SJSA1 (cell line): ENCODE measurements at places on chromosomes 3 and 15.
A peak's percentile ranks its signal among the peaks of the same experiment; 100 is the strongest.

- DNase-seq, result no peak
Measured at GRCh38 chr15:69727121-69727924, 274.7 kb downstream of the RPLP1 start.

DNA sequence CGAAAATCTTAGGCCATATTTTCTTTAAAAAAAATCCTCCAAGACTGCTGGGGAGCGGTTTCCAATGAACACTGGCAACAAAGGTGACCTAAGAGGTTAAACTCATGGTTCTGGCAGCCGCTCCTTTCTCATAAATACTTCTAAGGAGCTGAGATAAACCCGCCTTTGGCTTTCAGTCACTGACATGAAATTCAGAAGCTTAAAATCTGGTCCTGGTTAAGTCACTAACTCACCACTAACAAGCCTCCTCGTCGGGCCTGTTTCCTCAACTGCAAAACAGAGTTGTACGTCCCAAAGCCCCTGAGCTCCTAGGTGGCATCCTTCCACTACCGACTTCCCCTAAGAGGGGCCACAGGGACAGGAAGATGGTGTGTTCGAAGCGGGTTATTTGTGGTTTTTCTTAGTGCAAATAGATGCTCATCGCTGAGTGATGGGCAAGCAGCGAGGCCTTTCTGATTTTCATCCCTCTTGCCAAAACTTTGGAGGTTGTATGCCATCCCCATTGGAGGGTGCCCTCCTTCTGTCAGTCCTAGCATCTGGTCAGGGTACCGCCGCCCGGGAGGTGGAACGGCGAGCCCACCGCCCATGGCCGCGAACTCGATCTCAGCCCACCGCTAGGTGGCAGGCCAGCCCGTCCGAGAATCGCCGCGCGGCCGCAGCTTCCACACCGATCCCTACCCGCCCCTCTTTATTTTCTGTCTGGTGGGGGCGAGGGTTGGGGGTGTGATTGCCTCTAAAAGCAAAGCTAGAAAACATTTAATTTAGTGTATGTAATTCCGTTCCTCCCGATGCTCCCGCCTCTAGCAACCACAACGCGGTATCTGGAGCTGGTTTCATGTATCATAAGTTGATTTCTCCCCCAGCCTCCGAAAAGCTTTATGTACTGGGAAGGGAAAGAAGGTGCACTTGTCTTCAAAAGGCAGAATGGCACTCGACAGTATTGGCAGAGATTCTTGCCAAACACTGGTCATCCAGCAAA is 4.6 kb downstream of the BCL6 start:
- peak; percentile 55 for DNase-seq

GRCh38 chr3:7630351-7630911 is 769.5 kb downstream of the GRM7 start:
- peak; percentile 14 for DNase-seq

- peak; percentile 15 for DNase-seq
Measured at GRCh38 chr15:29183071-29183831, 86.4 kb downstream of the NSMCE3 start.

- no peak for DNase-seq
Measured at GRCh38 chr15:49248291-49248690, 78.2 kb downstream of the GALK2 start.

DNA sequence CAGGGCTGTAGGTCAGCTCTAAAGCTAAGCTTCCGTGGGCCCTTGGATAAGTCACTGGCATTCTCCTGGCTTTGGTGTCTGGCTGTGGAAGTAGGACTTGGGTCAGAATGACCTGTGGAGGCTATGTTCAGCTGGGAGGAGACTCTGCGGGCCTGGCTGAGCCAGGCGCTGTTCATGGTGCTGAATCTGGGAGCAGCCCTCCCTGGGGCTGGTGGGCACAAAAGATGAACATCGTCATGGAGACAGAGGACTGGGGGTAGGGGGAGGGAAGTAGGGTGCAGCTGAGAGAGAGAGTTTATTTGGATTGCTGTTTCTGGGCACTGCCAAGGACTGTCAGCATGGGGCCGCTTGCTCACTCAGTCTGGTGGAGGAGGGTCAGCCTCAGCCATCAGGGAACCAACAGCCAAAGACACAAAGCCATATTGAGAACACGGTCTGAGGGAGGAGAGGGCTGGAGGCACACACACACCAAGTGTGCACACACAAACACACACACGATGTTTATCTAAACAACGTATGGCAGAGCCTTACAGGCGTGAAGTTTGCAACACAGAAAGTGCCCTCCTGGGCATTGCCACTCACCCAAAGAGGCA is 120.7 kb upstream of the LINGO1 start:
- DNase-seq, result no peak

DNA sequence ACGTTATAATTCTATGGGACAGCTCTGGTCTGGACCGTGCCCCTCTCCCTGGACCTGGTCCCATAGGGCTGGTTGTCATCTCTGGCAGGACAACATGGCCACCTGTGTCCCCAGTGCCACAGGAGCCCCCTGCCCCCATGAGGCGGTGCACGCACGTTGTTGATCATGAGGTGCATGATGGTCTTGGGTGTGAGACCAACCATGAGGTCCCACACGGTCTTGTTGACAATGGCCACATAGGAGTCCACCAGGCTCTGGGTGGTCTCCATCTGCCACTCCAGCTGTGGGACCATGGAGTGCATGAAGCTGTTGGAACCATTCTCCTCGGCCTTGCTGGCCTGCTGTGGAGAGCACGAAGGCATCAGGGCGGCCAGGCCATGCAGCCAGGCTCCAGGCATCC is 19.7 kb downstream of the GOLGA6D start:
- DNase-seq, result no peak

DNA sequence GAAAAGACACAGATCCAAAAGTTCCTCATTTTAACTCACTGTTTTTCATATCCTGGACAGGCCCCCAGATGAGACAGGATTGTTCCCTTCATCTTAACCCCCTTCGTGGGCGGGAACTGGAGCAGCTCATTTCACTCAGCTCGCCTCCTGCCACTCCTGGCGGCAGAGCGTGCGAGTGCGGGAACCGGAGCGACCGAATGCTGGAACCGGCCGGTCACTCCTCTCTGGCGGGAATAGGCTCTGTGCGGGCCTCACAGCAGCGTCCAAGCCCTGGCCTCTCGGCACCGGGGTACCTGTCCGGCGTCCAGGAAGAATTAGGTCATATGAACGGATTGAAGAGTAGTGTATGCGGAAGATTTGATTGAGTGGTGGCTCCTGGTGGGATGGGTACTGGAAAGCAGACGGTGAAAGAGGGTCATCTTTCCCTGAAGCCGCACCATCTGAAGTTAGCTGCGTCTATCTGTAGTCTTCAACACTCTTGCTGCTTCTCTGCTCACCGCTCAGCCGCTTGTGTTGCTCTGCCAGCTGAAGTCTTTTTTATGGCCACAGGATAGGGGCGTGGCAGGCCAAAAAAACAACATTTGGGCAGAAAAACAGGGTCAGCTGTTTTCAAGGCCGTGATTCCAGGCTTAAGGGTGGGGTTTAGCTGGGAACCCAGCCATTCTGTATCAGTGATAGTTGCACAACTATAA is 42.3 kb upstream of the FXR1 start:
- DNase-seq, result no peak

DNA sequence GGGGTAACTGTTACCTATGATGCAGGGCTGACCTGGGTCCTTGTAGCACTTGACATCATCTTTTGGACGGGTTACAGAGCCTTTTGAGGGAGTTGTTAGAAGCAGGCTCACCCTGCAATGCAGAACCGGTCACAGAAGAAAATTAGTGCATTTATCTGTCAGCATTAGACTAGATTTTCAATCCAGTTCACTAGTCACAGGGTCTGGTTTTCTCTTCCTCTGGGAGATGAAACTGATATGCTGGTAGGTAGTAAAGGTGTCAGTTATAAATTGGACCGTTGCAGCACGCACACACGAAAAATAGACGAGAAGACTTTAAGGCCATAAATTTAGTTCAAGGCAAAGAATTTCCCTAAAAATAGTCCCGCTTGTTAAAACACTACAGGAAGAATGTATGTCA is 532.3 kb upstream of the ATP11B start:
- no peak for DNase-seq

DNA sequence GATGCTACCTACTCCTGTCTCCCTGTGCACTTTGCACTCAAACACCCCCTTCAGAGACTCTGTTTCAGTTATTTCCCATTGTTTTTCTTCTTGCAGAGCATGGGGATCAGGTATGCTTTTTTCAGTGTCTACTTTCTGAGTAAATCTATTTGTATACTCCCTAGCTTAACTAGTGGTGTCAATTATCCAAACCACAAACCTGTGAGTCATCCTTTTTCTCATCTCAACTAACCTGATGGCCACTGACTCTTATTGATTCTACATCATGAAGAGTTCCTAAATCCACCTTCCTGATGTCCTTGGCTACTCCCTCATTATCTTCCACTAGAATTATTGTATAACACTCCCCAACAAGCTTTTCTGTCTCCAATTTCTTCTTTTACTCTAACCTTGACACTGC is 68.0 kb downstream of the DIPK2A start:
- DNase-seq, result no peak

- DNase-seq, result no peak
Measured at GRCh38 chr3:3589715-3590130, 209.5 kb upstream of the LRRN1 start.

DNA sequence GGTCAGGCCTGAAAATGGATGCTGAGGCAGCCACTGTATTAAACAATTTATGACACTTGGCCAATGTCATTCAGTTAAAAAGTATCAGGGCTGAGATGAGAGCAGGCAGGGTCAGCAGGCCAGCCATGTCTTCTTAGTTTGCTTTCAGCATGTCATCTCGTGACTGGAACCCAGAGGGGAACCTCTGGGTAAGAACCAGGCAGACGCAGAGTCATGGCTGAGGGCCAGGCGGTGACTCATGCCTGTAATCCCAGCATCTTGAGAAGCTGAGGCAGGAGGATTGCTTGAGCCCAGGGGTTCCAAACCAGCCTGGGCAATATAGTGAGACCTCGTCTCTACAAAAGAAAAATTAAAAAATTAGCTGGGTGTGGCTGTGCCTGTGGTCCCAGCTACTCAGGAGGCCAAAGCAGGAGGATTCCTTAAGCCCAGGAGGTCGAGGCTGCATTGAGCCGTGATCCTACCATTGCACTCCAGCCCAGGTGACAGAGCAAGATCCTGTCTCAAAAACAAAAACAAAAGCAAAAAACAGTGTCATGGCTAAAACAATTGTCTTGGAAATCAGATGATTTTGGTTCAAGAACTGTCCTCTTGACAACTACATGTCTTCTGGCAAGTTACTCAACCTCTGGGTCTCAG is 11.7 kb downstream of the BCL2L10 start:
- peak; percentile 89 for DNase-seq

DNA sequence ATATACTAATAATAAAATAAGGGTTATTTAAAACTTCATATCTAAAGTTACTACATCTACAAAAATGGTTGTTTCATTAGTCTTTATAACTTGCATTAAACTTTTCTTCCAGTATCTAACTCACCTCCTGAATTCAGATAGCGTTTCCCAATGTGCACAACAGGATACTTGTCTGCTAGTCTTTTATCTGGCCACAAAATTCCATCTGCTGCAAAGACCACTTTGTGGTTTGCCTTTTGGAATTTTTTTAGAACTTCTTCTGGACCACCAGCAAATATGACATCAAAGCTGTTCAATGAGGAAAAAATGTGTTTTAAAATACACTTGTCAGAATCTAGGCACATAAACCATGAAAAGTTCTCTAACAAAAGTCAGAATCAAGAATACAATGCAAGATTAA is 50.8 kb downstream of the PLOD2 start:
- DNase-seq, result no peak

- no peak for DNase-seq
Measured at GRCh38 chr3:141575879-141576743, 89.3 kb downstream of the RASA2 start.

DNA sequence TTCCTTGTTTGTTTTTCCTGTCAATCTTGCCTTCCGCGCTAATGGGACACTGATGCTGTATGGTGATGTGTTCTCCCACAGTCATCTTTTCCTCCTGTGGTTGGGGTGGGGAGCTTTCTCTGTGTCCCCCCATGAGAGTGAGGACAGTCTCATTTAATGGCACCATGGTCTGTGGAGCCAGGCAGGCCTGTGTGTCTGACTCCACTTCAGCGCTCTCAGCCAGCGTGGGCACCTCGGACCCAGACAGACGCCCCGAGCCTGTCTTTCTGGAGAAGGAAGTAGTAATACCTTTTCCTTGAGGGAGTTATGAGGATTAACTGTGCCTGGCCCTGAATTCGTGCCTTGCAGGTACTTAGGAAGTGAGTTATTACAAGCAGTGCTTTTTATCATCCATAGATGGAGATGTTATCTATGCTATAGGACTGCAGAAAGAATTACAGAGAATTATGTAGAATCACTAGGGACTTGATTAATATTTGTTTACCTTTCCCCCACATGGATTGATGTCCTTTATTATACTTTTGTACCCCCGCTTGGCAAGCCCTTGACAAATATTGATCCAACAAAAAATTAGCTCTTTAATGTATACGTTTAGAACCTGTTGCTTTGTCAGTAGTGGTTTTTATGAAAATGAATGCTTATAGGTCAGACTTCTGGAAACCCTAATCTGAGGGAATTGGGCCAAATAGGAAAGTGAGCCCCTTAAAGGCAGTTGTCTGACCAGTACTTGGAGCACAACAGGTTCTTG is 152.4 kb downstream of the PGPEP1L start:
- no peak for DNase-seq

DNA sequence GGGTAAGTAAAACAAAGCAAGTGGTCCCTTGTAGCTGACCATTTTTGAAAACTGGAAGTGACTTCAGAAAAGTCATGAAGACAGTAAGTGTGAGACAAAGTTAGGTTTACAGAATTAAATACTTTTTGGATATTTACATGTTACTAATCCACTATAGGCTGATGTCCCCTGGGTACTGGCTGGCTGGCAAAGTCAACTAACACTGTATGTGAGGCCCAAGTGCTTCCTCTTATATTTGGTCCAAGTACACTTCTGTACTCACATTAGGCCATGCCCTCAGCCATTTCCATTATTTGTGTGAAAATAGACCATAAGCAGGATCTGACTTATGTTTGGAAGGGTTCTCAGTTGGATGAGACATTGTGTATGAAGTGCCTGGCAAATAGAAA is 5.5 kb upstream of the LEKR1 start:
- DNase-seq, result peak; percentile 14

- no peak for DNase-seq
Measured at GRCh38 chr15:90679959-90680358, 37.2 kb upstream of the BLM start.

- DNase-seq, result peak; percentile 50
Measured at GRCh38 chr3:170584585-170585007, 1.3 kb downstream of the SLC7A14 start.

GRCh38 chr15:72570059-72570458 is 84.4 kb upstream of the GOLGA6B start:
- no peak for DNase-seq

GRCh38 chr3:171286580-171287249 is 173.5 kb downstream of the TNIK start:
- DNase-seq, result no peak

DNA sequence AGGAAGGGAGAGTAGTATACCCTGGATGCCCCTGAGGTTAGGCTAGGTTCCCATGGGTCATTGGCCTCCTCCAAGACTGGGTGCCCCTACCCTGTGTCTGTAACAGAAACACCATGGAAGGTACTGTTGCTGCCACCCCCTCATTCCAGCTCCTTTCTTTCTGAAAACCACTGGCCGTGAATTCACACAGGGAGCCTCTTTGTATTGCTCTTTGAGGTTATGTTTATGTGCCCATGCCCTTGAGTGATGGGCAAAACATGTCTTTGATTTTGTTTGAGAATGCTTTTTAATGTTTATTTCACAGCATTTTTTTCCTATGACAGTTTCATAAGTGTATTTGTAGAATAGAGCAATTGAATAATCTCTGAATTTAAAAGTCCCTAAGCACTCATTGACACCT is 79.7 kb downstream of the RARB start:
- peak; percentile 53 for DNase-seq
